Panc1 (cell line): ENCODE measurements at places on chromosomes 12 and 14. TPM values are rescaled to one million over a fixed set of nuclear protein-coding genes. Genes with fewer than 3 reads are reported as not detected.

CLEC7A gene
- total RNA-seq, result not detected

TMED10 gene
- total RNA-seq, result 183 TPM

TAS2R7 gene
- total RNA-seq, result not detected

C14orf132 gene
- total RNA-seq, result 23.0 TPM

TTC7B gene
- 40.9 TPM for total RNA-seq

SLC35E3 gene
- 15.9 TPM for total RNA-seq

CACNA2D4 gene
- total RNA-seq, result 0.15 TPM

EPYC gene
- total RNA-seq, result not detected

TAS2R31 gene
- 1.3 TPM for total RNA-seq

MIP gene
- total RNA-seq, result not detected

P2RX2 gene
- 1.2 TPM for total RNA-seq

ITGA7 gene
- 2.5 TPM for total RNA-seq

DTX1 gene
- 0.44 TPM for total RNA-seq

GSG1 gene
- not detected for total RNA-seq

FOXJ2 gene
- total RNA-seq, result 10.9 TPM

GRCh38 chr14:96888593-96888992 lies 91.4 kb downstream of the VRK1 start:
- H3K27ac ChIP-seq, result no peak overlapping the region
- H3K4me1 ChIP-seq, result no peaks in the 10 kb centered on the region
- H3K27me3 ChIP-seq, result no peaks in the 10 kb centered on the region

DNA sequence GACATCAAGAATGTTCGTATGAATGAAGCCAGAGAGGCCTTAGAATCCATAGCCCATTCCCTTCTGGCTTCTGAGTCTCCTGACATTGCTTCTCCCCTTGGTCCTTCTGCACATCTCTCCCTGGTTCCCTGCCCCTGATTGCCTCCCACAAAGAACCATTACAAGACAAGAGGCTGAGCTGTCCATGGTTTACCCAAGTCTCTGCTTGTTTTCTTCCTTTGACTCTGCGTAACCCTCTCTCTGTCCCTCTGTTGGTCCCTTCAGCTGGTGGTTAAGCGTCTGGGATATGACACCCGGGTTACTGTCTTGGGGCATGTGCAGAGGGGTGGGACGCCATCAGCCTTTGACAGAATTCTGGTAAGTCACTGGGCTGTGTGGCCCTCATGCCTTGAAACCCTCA lies 15.9 kb downstream of the PFKM start:
- no peak for DNase-seq
- H3K4me1 ChIP-seq, result no peaks in the 10 kb centered on the region
- H3K27ac ChIP-seq, result no peak overlapping the region
- H3K36me3 ChIP-seq, result peaks cover 7% of the 10 kb centered on the region

- H3K27me3 ChIP-seq, result no peaks in the 10 kb centered on the region
- no peaks in the 10 kb centered on the region for H3K36me3 ChIP-seq
- no peak for DNase-seq
- H3K27ac ChIP-seq, result no peak overlapping the region
Observed at GRCh38 chr12:14950421-14950820, 11.0 kb downstream of the ARHGDIB start.

- H3K27ac ChIP-seq, result no peak overlapping the region
- H3K36me3 ChIP-seq, result peaks cover 4% of the 10 kb centered on the region; the same call in 1 of the 2 replicates
- H3K4me1 ChIP-seq, result no peaks in the 10 kb centered on the region
Observed at GRCh38 chr12:124786061-124786964, 77.4 kb downstream of the SCARB1 start.

- no peaks in the 10 kb centered on the region for H3K36me3 ChIP-seq
- no peaks in the 10 kb centered on the region; the same call in 1 of the 2 replicates for H3K4me1 ChIP-seq
- H3K27me3 ChIP-seq, result no peaks in the 10 kb centered on the region
- no peak overlapping the region; the same call in 1 of the 2 replicates for H3K27ac ChIP-seq
Observed at GRCh38 chr12:43277651-43278540, 274.1 kb downstream of the ADAMTS20 start.

DNA sequence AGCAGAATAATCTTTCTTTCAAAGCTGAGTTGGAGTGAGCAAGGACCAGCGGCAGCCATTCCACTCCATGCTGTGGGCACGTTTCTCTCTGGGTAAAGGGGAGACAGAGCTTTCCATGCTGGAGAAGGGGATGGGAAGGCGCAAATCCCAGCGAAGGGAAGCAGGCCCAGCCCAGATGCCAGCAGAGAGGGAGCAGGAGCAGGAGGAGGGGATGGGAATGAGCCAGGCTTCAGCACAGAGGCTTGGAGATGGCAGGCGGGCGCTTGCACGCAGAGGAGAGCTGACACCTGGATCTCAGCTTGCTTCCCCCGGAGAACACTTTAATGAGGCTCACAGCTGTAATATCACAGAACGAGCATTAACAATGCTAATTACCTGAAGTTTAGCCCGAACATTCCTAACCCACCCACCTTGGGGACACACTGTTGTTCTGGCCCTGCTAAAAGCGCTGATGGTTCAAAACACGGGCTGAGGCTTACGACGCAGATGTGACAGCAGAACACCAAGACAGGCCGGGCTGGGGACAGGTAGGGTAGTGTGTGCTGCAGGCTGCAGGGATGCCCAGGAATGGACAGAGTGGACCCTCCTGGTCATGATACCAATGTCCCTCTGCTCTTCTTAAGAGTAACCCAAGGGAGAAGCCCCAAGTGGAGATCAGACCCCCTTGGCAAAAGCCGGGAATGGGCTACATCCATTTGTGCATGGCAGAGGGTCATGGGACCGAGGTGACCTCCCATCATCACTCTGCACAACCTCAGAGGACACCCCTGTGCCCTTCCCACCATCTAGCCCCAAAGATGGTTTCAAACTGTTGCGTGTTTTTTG lies 288.6 kb downstream of the DPF3 start:
- H3K27me3 ChIP-seq, result no peaks in the 10 kb centered on the region
- no peak overlapping the region for H3K4me3 ChIP-seq
- DNase-seq, result no peak
- H3K36me3 ChIP-seq, result no peaks in the 10 kb centered on the region

DNA sequence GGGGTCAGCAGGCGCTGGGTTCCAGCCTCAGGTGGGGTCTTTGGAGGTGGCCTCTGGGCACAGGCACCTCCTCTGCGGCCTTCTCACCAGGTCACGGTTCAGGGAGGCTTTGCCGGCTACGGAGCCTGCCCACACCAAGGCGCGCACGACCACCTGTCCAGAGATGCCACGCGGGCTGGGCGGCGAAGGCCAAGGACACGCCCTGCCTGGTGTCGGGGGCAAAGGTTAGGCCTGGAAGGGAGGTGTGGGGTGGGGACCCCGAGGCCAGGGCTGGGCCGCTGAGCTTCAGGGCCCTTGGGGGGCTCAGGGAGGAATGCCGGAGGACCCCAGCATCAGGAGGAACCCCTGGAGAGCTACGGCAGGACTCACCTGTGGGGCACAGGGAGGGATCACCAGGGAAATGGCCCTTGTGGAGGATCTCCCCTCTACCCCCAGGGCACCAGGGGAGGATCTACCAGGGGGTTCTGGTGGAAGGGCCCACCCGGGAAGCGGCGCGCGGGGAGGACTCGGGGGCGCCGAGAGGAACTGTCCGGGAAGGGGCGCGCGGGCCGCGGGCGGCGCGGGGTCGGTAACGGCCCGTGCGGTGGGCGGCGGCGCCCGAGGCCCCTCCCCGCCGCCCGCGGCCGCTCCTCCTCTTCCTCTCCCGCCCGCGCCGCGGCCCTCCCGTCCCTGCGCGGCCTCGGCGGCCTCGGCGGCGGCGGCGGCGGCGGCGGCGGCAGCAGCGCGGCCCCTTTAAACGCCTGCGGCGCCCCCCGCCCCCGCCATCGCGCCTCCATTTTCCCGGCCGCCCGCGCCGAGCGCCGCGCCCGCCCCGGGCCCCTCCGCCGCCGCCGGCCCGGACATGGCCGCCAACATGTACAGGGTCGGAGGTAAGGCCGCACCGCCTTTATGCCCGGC lies at the start of gene MTA1:
Gene MTA1 (plus strand): TSS at position 633 of the 897 bp plus-strand sequence. CDS start 209 bp downstream, at position 842.
- H3K27ac ChIP-seq, result peak within 1 kb of the TSS; percentile 82
- no peak for DNase-seq
- peaks cover 5% of the 10 kb centered on the region; the same call in 1 of the 2 replicates for H3K36me3 ChIP-seq
- H3K4me3 ChIP-seq, result peak within 1 kb of the TSS; percentile 74
- H3K27me3 ChIP-seq, result no peaks in the 10 kb centered on the region
- peaks cover 19% of the 10 kb centered on the region for H3K4me1 ChIP-seq

GRCh38 chr12:48765753-48766162 lies 23.1 kb downstream of the ADCY6 start:
- no peaks in the 10 kb centered on the region for H3K36me3 ChIP-seq
- H3K27ac ChIP-seq, result no peak overlapping the region
- no peak for DNase-seq
- H3K27me3 ChIP-seq, result no peaks in the 10 kb centered on the region

GRCh38 chr14:92348154-92348553 lies 25.2 kb downstream of the SLC24A4 start:
- no peak for DNase-seq

GRCh38 chr12:126718365-126718764 lies 1548.6 kb upstream of the TMEM132C start:
- H3K4me1 ChIP-seq, result no peaks in the 10 kb centered on the region
- no peak for DNase-seq
- no peak overlapping the region for H3K4me3 ChIP-seq
- H3K36me3 ChIP-seq, result no peaks in the 10 kb centered on the region

- no peak overlapping the region for H3K27ac ChIP-seq
- H3K27me3 ChIP-seq, result no peaks in the 10 kb centered on the region
- H3K36me3 ChIP-seq, result no peaks in the 10 kb centered on the region
- H3K4me1 ChIP-seq, result no peaks in the 10 kb centered on the region
Observed at GRCh38 chr12:76685246-76685678, 78.7 kb upstream of the ZDHHC17 start.

DNA sequence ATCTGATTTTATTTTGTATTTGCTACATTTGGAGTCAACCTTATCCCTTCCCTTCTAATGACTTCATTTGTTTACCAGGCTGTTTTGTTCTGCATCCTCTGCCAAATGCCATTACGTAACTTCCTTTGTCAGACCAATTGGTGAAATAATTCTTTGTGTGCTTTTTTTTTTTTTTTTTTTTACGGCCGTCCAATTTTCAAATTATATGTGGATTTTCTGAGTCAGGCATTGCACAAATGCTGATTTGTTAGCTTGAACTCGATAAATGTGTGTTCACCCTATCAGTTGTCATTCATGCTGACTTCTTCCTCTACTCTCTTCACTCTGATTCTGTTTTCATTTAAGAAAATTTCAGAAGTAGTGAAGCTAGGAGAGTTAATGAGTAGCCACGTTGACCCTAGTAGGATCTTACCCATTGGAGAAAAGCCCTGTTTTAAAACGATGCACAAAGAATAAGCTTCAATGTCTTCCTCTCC lies 386.2 kb downstream of the DIO2 start:
- no peak overlapping the region for H3K4me3 ChIP-seq
- H3K36me3 ChIP-seq, result no peaks in the 10 kb centered on the region
- H3K4me1 ChIP-seq, result no peaks in the 10 kb centered on the region
- H3K27ac ChIP-seq, result no peak overlapping the region

- DNase-seq, result no peak
- H3K4me3 ChIP-seq, result peak overlapping the region; percentile 14; the same call in 1 of the 2 replicates
- H3K27me3 ChIP-seq, result no peaks in the 10 kb centered on the region
- no peaks in the 10 kb centered on the region for H3K36me3 ChIP-seq
Observed at GRCh38 chr12:51855586-51856428, 7.3 kb upstream of the FIGNL2 start.

- H3K36me3 ChIP-seq, result no peaks in the 10 kb centered on the region
- DNase-seq, result no peak
- H3K4me1 ChIP-seq, result peaks cover 7% of the 10 kb centered on the region
Observed at GRCh38 chr12:124664395-124665111, 97.1 kb upstream of the NCOR2 start.

DNA sequence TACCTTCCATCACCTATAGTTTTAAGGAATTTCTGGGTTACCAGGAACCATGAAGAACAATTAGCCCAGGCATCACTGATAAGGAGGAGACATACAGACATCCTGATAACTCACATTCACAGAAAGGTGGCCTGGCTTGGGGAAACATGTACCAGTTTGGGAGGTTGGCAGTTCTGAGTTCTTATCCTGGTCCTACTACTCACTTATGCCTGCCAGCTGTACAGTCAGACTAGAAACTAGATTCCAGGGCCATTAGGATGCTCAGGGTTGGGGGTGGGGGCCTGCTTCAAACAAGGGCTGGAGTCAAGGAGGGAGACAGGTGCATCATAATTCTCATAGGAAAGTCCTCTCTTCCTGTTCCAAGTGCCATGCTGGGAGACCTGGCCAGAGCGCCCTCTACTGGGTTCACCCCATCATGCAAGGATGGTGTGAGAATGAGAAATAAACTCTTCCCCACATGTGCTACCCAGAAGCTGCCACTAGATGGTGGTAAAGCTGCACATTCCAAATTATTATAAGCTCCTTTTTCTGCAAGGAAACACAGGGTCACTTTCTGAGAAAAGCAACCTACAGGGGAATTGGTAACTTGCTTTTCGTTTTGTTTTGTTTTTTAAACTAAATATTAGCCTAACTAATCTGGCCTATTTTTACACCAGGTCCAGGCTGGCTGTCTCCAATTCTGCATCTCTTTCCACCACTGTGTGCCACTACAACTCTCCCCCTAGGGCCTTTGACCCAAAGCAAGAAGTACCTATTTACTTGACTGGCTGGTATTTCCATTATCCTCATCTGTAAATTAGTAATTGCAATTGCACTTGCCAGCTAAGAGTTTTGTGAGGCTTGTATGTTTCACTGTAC lies 14.5 kb downstream of the OAS2 start:
- H3K4me3 ChIP-seq, result no peak overlapping the region
- no peaks in the 10 kb centered on the region for H3K4me1 ChIP-seq
- peak; percentile 54 for DNase-seq
- H3K36me3 ChIP-seq, result no peaks in the 10 kb centered on the region
- peaks cover 4% of the 10 kb centered on the region for H3K27me3 ChIP-seq
